ENCODE measurements at places on chromosomes 12 and 14.

- peak; percentile 78 for DNase-seq
Observed at GRCh38 chr12:75842090-75842489, 189.5 kb downstream of the PHLDA1 start.

DNA sequence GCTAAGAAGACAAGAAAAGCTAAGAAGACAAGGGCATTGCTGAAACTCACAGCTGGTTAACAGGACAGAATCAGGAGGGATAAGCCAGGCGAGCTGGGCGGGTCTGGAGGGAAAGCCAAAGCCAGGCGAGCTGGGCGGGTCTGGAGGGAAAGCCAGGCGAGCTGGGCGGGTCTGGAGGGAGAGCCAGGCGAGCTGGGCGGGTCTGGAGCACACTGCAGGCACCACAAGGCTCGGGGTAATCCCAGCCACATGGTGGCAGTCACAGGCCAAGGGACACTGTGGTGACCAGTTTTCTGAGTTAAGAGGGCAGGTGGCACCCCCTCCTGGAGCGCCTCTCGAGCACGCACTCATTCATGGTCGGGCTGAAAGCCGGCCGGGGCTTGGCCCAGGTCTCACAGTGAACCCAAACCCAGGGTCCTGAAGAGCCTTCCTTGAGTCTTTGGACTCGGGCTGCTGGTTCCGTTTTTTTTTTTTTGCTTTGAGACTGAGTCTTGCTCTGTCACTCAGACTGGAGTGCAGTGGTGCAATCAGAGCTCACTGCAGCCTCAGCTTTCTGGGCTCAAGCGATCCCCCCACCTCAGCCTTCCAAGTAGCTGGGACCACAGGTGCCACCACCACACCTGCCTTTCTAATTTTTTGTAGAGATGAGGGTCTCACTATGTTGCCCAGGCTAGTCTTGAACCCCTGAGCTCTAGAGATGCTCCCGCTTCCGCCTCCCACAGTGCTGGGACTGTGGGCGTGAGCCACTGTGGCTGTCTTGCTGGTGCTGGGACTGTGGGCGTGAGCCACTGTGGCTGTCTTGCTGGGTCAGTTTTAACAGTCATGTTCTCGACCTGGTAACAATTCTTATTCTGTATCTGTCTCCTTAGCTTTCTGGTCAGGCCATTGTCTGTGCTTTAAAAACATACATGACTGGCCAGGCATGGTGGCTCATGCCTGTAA is 40.2 kb downstream of the HSP90AA1 start:
- peak; percentile 70 for DNase-seq

GRCh38 chr12:54129028-54129903 is 59.5 kb downstream of the SMUG1 start:
- DNase-seq: no peak

GRCh38 chr14:94125659-94126418 is 3.6 kb downstream of the IFI27L2 start:
- no peak for DNase-seq

DNA sequence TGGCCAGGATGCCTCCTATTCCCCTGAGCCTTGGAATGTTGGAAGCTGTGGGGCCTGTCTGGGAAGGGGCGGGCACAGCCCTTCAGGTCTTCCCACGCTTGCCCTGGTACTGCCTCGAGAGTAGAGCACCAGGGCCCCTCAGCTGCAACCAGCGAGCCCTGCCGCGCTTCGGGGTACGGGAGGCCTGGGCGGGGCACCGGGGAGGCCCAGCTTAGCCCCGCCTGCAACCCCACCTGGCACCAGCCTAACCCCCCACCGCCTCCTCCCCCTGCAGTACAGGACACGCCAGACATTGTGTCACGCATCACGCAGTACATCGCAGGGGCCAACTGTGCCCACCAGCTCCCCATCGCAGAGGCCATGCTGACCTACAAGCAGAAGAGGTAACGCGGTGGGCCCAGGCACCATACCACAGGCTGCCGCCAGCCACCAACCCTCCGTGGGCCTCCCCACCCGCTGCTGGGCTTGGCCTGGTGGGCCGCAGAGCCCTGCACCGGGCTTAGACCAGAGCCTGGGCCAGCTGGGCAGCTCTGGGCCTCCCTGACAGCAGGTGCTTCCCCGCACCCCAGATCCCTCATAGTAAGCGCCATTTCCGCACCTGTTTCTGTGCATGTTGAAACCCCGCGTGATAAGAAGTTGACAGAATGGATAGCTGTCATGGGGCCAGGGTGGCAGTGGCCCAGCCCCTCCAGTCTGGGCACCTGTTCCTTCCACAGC is 13.6 kb upstream of the TEX22 start:
- no peak for DNase-seq

Data from NCI-H2081 (cell line).